ENCODE measurements at places on chromosomes 6 and 20.

GRCh38 chr6:89406141-89406540 lies 5.9 kb downstream of the RRAGD start:
- no peak for DNase-seq

GRCh38 chr6:99612551-99613408 lies 6.1 kb downstream of the PRDM13 start:
- DNase-seq, result no peak

DNA sequence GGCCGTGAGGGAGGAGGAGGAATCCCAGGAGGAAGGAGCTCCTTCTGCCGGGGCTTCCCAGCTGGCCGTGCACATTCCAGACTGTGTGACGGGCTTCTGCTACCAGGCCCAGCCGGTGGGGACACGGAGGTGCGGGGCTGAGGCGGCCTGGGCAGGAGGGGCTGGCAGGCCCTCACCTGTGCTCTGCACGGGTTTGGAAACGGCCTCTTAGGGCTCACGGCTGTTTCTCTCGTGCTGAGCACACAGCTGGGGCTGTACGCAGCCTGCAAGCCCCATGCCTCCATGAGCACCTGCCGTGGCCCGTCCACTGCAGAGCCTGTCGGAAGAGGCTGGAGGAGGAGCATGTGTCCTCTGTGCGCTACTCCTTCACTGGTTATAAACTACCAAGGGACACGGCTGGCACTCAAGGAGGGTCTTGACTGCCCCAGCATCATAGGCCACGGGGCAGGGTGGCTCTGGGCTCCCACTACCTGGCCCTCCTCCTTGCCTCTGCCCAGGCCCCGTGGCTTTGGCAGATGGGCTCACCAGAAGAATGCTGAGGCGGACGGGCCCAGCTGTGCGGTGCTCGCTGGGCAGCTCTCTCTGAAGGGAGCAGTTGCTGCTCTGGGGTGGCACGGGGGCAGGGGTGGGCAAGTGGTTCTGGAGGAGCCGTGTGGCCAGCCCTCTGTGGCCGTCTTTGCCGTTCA lies 15.8 kb downstream of the NPEPL1 start:
- DNase-seq, result no peak

DNA sequence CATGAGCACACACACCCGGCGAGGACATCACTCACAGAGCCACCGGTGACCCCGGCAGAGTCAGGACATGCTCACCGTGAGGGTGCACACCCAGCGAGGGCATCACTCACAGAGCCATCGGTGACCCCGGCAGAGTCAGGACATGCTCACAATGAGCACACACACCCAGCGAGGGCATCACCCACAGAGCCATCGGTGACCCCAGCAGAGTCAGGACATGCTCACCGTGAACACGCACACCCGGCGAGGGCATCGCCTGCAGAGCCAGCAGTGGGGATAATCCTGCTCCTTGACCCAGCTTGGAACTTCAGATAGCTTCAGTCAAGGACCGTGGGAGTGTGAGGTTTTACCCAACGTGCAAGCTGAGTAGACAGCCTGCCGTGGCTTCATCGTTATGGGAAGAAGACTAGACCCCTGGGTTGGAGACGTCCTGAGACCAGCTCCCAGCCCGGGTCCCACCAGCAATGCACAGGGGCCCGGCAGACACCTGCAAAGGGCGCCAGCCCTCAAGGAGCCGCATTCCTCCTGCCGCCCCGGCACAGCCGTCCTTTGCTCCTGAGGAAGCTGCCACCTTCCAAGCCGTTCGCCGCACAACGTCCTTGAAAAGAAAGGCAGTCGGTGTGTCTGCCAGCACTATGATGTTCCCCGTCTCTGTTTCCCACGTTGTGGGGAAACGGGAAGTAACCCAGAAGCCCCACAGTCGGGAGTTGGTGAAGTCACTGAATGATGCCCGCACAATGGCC lies 192.3 kb downstream of the DLL1 start:
- no peak for DNase-seq

- DNase-seq, result no peak
Observed at GRCh38 chr20:13610184-13610583, 28.5 kb downstream of the TASP1 start.

- no peak for DNase-seq
Observed at GRCh38 chr6:10382322-10382721, 32.6 kb downstream of the TFAP2A start.

DNA sequence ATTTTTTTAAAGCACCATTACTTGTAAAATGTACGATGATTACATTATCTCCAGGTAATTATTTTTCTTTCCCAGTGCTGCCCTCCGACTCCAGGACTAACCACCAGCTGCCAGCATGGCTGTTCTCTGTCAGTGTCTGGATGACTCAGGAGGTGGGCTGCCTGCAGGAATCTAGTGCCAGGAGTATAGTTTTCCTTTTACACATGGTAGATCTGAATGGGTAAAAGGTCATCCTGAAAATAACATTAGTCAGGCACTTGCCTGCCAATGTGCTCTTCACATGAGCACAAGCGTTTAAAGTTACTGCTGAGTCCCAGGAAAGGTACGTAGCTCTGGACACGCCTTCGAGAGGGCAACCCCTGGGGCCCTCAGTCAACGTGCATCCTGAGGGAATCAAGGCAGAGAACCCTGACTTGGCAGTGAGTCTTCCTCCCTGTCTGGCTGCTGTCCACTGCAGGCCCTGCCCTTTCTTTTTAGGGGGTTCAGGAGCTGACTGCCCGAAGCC lies 2.4 kb downstream of the DYNLT1 start:
- DNase-seq, result peak; percentile 98

DNA sequence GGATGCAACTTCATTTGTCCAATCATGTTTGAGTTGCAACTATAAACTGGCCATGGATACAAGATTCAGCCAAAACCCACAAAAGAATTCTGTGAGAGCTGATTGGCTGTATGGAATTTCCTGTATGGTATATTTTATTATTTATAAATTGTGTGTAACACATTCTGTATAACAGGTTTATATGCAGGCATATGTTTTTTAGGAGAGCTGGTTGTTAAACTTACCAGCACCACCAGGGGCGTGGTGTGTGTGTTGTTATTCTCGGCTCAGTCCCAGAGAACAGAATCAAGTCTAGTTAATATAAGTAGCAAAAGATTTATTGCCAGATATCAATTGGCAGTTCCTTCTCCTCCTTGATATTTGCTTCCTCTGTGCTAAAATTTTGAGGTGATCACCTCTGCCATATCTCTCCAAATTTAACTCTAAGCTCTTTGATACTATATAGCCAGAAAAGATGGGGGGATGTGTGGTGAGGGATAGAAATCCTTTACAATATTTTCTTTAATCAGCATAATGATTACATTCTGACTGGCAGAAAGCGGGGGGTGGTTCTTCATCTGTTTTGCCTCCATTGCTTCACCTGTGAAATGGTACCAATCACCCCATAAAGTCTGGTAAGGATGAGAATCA lies 22.9 kb downstream of the CNBD2 start:
- DNase-seq, result no peak

DNA sequence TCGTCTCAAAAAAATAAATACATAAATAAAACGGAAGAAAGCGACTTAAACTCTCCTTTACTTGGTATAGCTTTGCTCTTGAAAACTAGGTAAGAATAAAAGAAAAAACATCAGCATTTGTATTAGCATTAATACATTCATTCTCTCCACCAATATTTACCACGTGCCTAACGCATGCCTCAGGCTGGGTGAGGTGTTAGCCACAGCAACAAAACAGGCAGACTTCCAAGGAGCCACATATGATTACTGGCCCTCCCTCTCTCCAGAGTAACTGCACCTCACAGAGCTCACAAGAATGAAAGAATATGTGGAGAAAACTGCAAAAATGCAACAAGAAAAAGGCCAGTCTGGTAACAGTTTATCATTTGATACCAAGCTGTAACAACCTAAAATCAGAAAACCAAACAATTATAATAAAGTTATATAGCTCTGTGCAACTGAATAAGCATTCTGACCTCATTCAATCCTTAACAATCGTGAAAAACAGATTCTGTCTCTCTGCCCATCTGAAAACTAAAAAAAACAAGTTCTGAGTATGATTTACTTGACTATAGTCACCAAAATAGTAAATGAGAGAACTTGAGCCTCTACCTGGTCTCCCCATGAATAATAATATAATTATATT lies 5.2 kb downstream of the NAPB start:
- no peak for DNase-seq

GRCh38 chr20:64103871-64104666 lies 3.3 kb downstream of the NPBWR2 start:
- DNase-seq, result no peak

GRCh38 chr6:52507557-52508260 lies 69.2 kb downstream of the TRAM2 start:
- DNase-seq, result peak; percentile 37

GRCh38 chr20:37955511-37955910 lies 52.6 kb downstream of the VSTM2L start:
- no peak for DNase-seq

- no peak for DNase-seq
Observed at GRCh38 chr20:19758133-19758500, at the start of gene RIN2. TSS of gene RIN2 (plus strand) at chr20:19758258. CDS start at chr20:19889602, 131,344 bp downstream.

GRCh38 chr6:135514706-135515105 lies 17.2 kb upstream of the AHI1 start:
- no peak for DNase-seq

Measured in RCC 7860 (cell line).